ENCODE measurements at places on chromosomes 2 and 18.

GRCh38 chr2:65340898-65341681, 91.3 kb downstream of the SPRED2 start:
- DNase-seq, result no peak

DNA sequence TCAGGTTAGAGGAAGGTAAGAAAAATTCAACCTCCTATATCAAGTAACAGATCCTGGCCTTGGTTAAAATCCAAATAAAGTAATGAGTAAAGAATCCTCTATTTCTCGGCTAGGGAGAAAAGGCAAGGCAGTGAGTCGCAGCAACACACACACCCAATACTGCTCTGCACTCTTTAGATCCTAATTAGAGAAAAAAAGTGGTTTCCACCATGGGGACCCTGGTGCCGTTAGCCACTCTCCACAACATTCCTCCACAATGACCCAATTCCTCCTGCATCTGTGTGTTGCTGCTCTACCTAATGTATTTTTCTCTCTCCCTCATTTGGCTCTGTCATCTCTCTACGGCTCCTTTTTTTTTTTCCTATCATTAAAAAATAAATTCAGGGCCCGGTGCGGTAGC, 462.7 kb downstream of the METTL4 start:
- peak; percentile 86 for DNase-seq

GRCh38 chr18:59264651-59265245, 8.5 kb downstream of the RAX start:
- DNase-seq, result no peak

DNA sequence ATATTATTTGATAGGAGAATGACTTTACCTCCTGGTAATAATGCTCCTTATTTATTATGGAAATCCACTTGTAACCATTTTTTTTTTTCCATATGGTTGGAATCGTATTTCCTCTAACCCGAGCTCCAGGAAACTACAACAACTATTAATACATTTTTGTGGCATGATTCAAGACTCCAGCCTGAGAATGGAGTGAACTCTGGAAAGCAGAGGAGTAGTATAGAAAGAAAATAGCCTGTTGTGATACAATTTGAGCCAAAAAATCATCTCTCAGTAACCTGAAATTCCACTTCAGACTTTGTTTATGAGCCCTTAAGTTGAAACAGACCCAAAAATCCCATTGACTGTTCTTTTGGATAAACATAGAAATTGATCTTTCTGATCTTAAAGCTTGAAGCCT, 921.1 kb downstream of the SOCS6 start:
- peak; percentile 4 for DNase-seq

DNA sequence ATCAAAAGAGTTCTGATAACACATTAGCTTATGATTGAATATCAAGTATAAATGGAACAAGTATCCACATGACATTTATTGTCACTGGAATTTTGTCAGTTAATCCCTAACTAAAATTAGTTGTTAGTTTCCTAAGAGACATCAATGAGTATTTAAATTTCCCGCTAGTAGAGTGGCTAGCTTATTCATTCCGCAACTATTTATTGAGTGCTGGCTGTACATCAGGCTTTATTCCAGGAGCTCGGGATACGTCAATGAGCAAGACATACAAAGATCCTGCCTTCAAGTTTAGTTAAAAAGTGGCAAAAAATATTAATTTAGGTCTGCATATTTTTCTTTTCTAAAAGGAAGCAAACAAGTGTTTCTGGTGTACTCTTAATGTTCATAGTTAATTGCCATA, 59.3 kb downstream of the PRKRA start:
- DNase-seq, result no peak

GRCh38 chr2:111222204-111222866, 101.6 kb downstream of the BCL2L11 start:
- DNase-seq, result no peak

GRCh38 chr2:240585101-240585500, 1.4 kb upstream of the CAPN10 start:
- no peak for DNase-seq

DNA sequence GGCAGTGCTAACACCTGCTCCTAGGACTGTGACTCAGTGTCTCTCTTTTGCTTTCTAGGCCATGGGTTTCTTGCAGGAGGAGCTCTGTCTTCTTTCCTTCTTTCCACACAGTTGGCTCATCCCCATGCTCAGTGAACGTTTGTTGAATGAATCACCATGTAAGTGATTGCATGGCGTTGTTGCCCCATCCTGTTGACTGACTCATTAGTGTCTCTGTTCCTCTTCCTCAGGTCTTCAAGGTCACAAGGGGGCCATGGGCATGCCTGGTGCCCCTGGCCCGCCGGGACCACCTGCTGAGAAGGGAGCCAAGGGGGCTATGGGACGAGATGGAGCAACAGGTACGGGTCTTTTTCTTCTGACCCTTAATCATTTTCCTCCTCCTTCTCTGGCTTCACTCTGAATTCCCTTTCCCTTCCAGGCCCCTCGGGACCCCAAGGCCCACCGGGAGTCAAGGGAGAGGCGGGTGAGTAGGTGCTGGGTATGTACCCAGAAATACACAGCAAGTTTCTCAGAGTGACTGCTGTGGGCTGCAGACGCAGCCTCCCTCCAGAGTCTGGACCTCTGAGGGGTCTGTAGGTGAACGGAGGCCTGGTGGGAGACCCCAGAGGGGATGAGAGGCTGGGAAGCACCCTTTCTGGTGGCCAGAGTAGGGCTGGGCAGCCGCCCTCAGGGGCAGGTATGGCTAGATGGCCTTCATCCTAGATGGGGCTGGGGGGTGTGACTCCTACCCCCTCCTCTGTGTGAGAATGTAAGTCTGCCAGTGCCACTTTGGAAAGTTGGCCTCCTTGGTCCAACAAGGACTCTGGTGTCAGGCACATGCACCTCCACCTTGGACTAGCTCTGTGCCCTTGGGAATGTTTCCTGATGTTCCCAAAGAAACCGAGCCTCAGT, 32.4 kb downstream of the MARCO start:
- peak; percentile 67 for DNase-seq

GRCh38 chr2:38121481-38121880, 45.5 kb upstream of the CYP1B1 start:
- DNase-seq, result no peak

DNA sequence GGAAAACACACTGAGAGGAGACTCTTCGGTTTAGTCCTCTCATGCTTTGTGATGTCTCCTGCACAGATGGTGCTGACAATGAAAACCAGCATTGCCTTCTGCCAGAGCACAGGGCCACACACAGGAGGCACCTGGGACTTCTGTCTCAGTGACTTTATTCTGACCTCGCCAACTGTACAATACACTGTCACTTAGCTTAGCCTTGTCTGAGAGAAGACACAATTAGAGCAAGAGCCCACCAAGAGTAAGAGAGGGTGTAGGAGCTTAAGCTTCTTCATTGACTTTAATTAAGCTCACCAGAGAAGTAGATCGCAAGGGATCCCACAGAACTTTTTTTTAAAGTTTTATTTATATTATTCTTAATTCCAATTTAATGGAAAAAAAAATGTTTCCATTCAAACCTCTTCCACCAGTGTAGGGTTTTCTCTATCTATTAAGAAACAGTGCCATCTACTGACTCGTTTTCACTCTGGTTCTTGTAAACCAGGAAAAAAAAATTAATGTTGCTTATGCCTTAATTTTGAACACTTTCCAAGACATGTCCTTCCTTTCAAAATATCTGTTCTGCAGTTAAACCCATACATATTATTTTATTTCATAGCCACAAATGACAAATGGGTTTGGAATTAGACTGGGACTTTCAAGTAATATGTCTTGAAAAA, 42.4 kb upstream of the DDX18 start:
- DNase-seq, result peak; percentile 30

DNA sequence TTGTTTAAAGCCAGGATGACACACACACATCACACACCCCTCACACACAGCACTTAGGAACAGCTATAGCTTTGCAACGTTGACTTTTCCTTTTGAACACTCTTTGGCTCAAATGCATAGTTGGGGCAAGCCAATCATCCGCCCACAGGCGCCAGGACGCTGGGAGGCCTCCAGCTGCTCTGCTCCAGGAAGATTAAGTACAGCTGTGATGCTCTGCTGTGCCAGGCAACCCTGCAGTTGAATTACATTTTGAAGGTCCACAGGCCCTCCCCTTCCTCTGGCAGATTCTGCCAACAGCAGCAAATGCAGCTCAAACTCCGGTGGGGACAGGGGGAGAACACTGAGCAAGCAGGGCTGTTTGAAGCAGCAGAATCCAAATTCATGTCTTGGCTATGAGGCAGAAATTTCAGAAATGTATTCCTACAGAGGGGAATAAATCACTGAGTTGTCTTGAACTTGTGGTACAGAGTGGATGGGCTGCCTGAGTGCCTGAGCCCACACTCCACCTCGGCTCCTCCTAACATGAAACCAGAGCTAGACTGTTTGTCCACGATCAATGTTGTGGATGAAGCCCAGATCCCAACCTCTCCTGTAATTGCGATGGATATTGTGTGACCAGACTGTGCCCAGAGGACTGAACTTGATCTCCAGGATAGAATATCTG, 86.5 kb upstream of the PPP1CB start:
- peak; percentile 87 for DNase-seq

- DNase-seq, result no peak
These were observed 425.1 kb upstream of the SYT4 start for GRCh38 chr18:43702399-43702798.

- DNase-seq, result peak; percentile 5
These were observed 35.1 kb downstream of the DCAF17 start for GRCh38 chr2:171469176-171469575.

DNA sequence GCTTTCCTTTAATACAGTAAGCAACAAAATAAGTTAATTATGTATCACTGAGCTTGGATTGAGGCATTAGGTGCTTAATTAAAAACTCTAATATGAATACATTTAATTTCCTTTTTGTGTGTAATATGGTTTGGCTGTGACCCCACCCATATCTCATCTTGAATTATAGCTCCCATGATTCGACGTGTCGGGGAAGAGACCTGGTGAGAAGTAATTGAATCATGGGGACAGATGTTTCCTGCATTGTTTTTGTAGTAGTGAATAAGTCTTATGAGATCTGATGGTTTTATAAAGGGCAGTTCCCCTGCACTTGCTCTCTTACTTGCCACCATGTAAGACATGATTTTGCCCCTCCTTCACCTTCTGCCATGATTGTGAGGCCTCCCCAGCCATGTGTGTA, 325.4 kb upstream of the CDH7 start:
- no peak for DNase-seq

GRCh38 chr18:71529703-71530303, 1014.3 kb downstream of the CBLN2 start:
- DNase-seq, result peak; percentile 38

- no peak for DNase-seq
These were observed 25.2 kb downstream of the SH3RF3 start for GRCh38 chr2:109154226-109154625.

DNA sequence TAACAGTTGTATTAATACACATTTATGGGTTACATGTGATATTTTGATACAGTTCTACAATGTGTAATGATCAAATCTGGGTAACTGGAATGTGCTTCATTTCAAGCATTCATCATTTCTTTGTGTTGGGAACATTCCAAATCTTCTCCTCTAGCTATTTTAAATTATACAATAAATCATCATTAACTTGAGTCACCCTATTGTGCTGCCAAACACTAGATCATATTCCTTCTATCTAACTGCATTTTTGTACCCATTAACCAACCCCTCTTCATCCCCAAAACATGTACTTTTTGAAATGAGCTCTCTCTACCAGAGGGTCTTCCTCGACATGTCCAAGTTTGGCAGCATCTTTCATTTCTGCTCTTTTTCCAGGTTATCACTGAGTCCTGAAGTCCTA, 81.1 kb upstream of the TTC39C start:
- peak; percentile 77 for DNase-seq

DNA sequence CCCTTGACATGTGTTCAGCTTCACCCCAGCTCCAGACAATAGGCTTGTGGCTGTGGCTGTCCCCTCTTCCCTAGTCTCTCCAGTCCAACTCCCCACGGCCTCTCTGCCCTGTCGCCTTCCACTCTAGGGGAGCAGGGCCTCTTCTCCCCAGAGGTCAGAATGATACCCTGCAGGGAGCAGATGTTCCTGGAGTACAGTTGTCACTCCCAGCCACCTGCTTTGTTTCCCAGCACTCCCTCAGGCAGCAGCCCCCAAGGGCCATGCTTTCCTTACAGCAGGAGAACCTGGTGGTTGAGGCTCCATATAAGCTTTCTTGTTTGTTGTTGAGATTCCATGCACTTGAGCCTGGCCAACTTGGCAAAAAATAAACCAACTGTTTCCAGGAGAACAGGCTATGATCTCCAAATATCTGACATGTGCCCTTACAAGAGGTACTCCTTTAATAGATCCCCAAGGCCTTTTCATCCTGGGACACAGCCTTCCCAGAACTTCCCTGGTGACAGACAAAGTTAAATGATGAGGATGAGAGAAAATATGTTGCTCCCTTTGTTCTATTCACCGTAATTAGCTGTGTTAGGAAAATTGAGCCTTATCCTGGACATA, 45.1 kb downstream of the DPYSL5 start:
- no peak for DNase-seq

- DNase-seq, result no peak
These were observed 131.4 kb upstream of the ID2 start for GRCh38 chr2:8550481-8550880.

- no peak for DNase-seq
These were observed 49.7 kb upstream of the AGAP1 start for GRCh38 chr2:235444101-235444597.

Data from fibroblast of skin of right biceps (primary cell).